ENCODE measurements at places on chromosomes 6 and 20. TPM values are rescaled to one million over a fixed set of nuclear protein-coding genes. Genes with fewer than 3 reads are reported as not detected.

- peak; percentile 59 for DNase-seq
These were observed 137.0 kb upstream of the AFDN start for GRCh38 chr6:167689751-167690150.

- no peak for DNase-seq
These were observed 67.9 kb downstream of the TCP11 start for GRCh38 chr6:35073211-35073610.

- DNase-seq = no peak
These were observed 29.1 kb upstream of the PKIG start for GRCh38 chr20:44552950-44553908.

DNA sequence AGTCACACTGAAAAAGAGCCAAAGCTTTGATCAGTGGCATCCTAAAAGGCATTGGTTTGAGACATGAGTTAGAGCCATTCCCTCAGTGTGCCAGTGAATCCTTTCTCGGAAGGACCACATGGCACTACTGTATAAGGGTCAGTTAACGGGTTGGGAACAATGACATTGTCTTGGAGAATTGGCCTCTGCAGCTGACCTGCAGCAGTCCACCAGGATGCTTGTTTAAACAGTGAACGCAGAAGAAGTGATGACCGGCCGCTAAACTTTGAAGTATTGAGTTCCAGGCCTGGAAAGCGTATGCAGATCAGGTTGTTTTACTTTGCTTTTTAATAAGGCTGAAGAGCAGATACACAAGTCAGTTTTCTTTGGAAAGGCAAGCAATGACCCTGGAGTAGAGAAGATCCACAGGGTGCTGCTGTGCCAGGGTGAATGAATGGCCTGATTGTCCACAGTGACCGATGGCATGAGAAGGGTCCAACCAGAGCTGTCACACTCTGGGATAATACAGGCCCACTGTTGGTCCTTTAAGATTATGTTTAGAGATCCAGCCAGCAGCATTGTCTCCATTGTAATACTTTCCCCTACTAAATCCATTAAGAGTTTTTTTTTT is 57.8 kb downstream of the GMPR start:
- no peak for DNase-seq

DNA sequence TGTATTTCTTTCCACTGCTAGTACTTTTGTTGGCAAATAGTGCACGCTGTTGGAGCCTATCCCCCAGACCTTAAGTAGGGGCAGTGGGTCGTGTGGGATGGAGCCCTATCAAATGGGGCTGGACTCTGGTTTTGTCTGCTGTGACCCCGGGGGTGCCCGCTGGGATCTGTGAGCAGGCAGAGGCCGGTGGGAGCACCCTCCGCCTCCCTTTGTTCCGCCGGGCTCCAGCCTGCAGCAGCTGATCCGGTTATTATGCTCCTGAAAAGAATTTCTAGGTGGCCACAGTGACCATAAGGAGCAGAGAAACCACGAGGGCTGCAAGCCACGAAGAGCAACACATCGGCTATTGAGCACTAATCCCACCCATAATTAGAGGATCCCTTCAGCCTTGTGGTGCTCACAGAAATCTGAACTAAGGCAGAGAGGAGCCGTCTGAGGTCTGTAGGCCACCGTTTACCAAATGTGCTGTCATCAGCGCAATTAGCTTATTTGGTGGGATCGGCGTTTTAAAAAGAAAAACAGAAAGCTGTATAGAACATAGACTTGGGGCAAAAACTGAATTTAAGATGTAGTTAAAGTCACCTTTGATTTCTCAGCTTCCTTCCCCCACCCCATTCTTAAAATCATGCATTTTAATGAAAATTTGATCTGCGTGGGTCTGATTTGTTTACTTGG is 598.3 kb upstream of the JAG1 start:
- no peak for DNase-seq

DNA sequence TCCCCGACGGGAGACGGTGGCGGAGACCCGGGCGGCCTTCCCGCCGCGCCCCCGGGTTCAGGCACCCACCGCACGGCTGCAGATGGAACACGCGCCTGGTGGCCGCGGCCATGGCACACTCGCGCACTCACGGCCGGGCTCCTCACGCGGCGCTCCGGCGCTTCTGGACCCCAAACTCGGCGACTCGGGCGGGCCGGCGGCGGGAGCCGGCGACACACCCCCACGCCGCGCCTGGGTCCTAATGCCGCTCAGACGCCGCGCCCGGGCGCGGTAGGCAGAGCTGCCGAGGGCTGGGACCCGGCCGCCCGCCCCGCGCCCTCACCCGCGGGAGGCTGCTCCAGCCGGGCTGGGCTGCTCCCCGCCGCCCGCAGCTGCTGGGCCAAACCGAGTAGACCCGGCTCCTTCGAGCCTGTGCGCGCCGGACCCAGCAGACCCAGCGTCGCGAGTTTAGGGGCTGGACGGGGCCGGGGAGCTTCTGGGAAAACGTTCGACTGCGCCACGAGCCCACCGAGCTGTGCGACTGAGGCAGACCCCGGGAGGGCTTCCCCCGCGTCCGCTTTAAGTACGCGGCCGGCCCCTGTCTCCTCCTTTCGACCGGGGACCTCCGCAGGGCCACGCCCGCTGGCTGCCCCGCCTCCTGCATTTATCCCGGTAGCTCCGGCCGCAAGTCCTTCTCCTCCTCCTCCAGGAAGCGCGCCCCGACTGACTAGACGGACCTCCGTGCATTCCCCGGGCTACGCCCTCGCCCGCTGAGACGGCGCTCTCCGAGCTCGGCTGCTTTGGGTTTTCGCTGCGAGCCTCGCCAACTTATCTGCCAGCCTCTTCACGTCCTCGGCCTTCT is at the start of gene SLC4A11:
Gene SLC4A11, minus strand, starts transcription at position 165 of the 841 bp plus-strand sequence. Its CDS starts 53 bp downstream, at position 112.
- DNase-seq = no peak

GRCh38 chr6:110196874-110197273 is 16.6 kb downstream of the CDC40 start:
- no peak for DNase-seq

DNA sequence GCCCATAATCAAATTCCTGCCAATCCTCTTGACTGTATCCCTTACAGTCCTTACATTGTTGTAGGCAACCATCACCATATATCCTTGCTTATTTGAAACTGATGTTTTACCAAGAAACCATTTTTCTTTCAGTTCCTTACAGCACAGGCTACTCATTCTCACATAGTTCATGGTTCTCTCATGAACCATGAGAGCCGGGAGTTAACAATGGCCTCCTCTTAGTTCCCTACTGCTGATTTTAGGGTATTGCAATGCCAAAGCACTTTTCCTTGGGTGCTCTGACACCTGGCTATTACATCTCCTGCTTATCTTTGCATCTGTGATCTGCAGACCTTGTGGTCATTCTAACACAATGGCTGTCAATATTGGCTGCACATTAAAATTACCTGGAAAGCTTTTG is 133.4 kb downstream of the MYB start:
- DNase-seq = no peak

- DNase-seq = no peak
These were observed 189.2 kb downstream of the TBC1D7 start for GRCh38 chr6:13139119-13139518.

DNA sequence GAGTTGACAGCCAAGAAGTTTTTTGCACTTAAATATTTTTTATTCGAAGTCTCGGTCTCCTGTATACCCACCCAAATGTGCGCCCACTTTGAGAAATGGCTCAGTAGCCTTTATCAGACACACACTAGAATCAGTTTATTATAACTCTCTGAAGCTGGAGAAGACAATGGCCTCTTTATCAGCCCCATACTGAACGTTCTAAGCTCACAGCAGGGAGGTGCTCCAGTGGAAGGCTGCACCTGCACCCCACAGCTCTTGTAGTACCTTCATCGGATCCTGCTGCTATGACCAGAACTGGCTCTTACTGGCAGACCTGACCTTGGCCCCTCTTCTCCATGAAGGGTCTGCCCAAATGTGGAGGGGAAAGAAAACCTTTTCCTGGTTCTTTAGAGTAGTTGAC is 165.0 kb upstream of the SCGN start:
- no peak for DNase-seq

GRCh38 chr6:25327432-25327831 is 48.3 kb downstream of the CARMIL1 start:
- DNase-seq = no peak

DNA sequence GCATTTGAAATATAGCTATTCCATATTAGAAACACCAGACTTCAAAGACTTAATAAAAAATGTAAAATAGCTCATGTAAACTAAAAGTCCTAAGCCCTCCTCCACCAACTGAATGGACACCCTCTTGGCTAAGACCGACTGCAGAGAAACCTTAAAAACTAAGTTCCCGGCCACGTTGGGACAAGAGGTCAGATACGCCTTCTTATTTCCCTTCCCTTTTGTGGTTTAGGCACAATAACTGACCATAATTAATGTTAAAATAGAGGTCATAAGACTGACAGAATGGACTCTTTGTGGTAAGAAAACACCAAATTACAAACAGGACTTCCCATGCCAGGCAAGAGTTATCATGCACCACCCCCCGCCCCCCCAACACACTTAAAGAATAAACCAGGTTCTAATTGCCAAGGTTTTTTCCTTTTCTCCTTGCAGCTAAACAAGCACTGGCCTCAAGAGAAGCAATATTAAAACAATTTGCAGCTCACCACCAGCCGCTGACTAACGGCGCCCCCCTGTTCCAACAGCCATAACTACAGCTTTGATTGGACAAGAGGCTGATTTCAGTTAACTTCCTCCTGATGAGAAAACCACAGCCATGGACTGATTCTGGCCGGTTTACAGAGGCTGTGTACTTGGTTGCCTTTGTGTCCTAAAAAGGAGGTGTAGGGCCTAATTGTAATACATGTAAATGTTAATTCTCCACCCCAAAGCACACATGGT is 10.7 kb upstream of the LAMP5 start:
- no peak for DNase-seq

- DNase-seq = no peak
These were observed 270.5 kb downstream of the BMP2 start for GRCh38 chr20:7038029-7038428.

DNA sequence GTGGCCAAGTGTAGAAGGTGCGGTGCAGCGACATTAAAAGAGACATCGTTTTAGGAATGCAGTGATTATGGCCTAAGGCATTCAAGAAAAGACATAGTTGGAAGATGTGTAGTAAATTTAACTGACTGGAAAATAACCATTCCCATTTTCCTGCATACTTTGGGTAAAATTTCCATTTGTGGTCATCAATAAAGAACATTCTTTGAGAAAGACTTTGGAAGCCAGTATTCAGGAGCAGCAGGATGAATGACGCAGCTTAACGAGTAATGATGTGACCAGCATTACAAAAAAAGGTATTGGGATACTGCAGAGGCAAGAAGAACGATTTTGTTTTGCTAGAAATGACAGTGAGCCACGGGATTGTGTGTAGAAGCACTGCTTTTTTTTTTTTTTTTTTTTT is 7.0 kb upstream of the RWDD1 start:
- DNase-seq = no peak

- no peak for DNase-seq
These were observed 133.6 kb upstream of the TRAF3IP2 start for GRCh38 chr6:111739257-111739696.

GRCh38 chr6:70675822-70676221 is 8.1 kb downstream of the SMAP1 start:
- DNase-seq = no peak

GRCh38 chr20:58851221-58851968 is 693 bp upstream of the GNAS-AS1 start:
- DNase-seq = no peak

GRCh38 chr6:79711167-79711566 is 80.0 kb downstream of the SH3BGRL2 start:
- DNase-seq = no peak

- no peak for DNase-seq
These were observed 21.2 kb upstream of the VSTM2L start for GRCh38 chr20:37881601-37882343.

DNA sequence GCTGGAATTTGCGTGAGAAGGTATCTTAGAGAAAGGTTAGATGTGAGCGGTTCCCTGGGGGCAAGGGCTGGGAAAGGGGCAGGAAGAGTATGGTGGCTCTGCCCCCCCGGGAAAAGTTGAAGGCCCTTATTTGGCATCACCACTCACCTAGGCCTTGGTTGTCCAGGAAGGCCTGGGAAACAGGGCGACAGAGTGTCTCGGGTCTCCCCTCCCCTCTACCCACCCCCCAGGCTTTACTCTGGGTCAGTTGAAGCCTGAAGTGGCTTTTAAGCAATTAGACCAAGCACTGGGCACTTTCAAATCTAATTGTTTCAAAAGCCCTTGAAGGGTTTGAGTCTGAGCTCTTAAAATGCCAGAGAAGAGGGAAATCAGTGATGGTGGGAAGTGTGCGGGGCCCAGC is 30.2 kb upstream of the FOXP4 start:
- no peak for DNase-seq

The SLC25A27 gene
- 5.7 TPM for total RNA-seq

The CLDN20 gene
- total RNA-seq = not detected

The NFKBIE gene
- total RNA-seq = 6.2 TPM

The LY6G6C gene
- total RNA-seq = not detected

The OR2J2 gene
- not detected for total RNA-seq

The GMNN gene
- total RNA-seq = 22.9 TPM
